ENCODE measurements at places on chromosomes 5 and 9.

- DNase-seq: no peak
Observed at GRCh38 chr9:69115621-69116020, 58.5 kb upstream of the TJP2 start.

- no peak for DNase-seq
Observed at GRCh38 chr5:6497262-6497661, 48.6 kb downstream of the UBE2QL1 start.

- no peak for DNase-seq
Observed at GRCh38 chr5:172820046-172820767, 13.8 kb upstream of the ERGIC1 start.

- DNase-seq: no peak
Observed at GRCh38 chr5:159435855-159436254, 105.6 kb upstream of the IL12B start.

- no peak for DNase-seq
Observed at GRCh38 chr5:142644640-142645361, 41.1 kb downstream of the FGF1 start.

DNA sequence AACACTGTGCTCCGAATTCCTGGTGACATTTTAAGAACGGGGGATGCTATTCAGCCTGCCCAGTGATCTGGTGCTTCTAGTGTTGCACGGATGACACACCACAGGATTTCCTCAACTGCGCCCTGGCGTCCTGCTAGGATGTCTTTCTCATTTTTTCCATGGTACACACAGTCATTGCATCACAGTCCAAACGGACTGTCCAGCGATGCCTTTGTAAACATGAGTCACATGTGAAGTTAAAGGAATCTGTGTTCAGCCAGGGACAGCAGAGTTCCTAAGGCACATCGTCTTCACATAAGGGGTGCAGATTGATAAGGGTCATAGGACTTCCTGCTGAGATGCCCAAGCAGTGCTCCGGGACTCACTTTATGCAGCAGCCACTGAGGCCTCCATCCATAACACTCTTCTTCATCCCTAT lies 9.3 kb upstream of the PTPN3 start:
- no peak for DNase-seq

GRCh38 chr5:174777583-174777982 lies 53.2 kb downstream of the MSX2 start:
- no peak for DNase-seq

DNA sequence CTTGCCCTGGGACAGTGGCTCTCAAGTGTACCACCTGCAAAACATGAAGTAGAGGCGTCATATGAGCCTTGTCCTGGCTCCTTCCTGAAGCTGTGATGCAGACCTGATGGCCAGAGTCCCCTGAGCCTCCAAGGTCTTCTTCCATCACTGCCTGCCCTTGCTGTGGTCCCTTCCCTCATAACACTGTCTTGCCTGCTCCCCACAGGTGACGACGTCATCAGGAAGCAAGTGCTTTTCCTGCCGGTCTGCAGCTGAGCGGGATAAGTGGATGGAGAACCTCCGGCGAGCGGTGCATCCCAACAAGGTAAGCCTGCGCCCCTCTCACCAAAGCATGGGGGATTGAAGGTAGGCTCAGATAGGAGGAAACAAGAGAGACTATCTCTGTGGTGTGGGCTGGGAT lies 107.3 kb downstream of the DAB2IP start:
- no peak for DNase-seq
